ENCODE measurements at places on chromosomes 6 and 20.
A peak's percentile ranks its signal among the peaks of the same experiment; 100 is the strongest.

GRCh38 chr20:20548527-20549266 lies 163.7 kb downstream of the RALGAPA2 start:
- peak; percentile 86 for DNase-seq

- DNase-seq, result no peak
Measured at GRCh38 chr20:57612916-57613315, 7.3 kb downstream of the ZBP1 start.

GRCh38 chr6:139762587-139763031 lies 388.2 kb upstream of the CITED2 start:
- no peak for DNase-seq

DNA sequence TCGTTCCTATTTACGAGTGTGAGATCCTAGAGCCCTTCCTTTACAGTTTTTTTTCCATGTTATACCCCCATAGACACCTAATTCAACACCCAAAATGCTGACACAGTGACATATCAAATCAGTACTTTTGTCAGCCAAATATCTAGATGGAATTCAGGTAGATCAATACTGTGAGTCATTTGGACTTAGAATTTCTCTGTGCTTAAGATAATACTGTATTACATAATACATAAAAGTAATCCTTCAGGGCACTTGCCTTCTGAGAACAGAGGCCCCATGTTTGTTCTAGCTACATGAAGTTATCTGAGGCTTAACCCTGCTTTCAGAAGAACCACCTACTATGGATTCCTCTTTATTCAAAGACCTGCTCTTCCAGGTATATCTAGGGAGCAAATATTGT lies 623.1 kb downstream of the PHF3 start:
- DNase-seq, result no peak

GRCh38 chr6:146211646-146212045 lies 182.8 kb downstream of the GRM1 start:
- DNase-seq, result no peak

GRCh38 chr20:29086938-29087337 lies 2170.5 kb upstream of the DEFB115 start:
- DNase-seq, result no peak

DNA sequence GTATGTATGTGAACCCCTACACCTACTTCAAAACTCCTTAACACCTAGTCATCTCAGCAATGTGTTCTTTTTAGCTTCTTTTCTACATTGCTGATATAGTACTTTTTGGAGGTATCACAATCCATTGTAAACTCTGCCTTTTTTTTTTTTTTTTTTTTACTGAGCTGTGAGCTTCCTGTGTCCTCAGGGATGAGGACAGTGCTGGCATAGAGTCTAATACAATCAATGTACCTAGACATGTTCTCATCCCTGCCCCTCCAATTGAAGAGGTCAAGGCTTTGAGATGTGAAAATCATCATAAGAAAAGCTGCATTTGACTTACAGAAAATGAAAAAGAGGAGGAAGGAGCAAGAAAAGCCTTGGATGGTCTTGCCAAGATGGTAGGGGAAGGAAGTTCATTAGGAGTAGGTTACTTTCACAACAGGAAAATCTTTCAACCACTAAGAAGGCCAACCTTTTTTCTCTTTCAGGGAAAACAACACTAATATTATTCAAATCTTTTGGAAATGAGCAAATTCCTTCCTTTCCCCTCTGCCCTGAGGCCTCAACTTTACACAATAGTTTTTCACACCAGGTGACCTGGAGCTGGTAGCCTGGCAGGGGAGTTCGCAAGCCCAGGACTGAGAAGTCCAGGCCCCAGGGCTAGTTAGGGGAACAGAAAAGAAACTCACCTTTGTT lies 2.8 kb upstream of the JARID2 start:
- DNase-seq, result no peak

DNA sequence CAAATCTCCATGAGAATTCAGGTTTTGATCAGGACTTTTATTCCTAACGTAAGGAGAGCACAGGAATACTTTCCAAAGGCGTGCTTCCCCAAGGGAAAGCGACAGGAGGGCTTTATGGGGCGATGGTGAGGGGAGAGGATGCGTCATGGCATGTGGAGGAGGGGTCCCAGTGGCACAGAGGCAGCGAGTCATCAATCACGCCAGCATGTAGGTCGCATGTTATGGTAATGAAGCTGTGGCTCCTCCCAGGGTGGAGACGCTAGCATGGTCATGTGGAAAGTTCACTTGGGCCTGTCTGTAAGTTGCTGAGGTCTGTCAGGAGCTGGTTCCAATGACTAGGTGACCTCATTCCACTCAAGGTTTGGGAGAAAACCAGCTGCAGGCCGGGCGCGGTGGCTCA lies 35.3 kb upstream of the PAX1 start:
- DNase-seq, result no peak

DNA sequence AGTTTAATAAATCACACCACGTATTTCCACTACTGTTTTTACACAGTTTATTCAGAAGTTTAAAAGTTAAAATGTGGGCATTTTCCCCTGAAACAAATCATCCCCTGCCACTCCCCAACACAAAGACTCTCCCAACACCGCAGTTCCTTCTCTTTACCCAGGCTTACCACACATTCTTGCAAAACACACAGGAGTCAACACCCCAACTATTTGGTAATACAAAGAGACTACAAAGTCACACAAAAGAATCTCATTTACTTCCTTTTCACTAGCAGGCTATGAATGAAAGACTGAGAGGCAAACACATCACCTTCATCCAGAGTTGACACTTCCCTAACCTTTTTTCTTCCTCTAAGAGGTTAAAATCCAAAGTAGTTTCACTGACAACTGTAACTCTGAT lies 51.1 kb downstream of the KCTD20 start:
- DNase-seq, result no peak

- no peak for DNase-seq
Measured at GRCh38 chr6:13152764-13153163, 175.6 kb downstream of the TBC1D7 start.

DNA sequence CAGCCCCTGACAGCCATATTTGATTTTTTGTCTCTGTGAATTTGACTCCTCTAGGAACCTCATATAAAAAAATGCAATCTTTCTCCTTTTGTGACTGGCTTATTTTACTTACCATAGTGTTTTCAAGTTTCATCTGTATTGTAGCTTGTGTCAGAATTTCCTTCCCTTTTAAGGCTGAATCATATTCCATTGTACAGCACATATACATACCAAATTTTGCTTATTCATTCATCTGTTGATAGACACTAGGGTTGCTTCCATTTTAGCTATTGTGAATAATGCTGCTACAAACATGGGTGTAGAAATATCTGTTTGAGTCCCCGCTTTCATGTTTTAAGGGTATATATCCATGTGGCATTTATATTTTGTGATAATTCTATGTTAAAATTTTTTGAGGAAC lies 49.2 kb upstream of the RNF217 start:
- no peak for DNase-seq

Data from NCI-H1417 treated with DMSO at 0.1 percent for 48 hours (cell line).